ENCODE measurements at places on chromosomes 5 and 9. TPM values are rescaled to one million over a fixed set of nuclear protein-coding genes. Genes with fewer than 3 reads are reported as not detected.

Gene ARHGEF39
- 11.9 TPM for total RNA-seq

- no peaks in the 10 kb centered on the region for H3K4me1 ChIP-seq
- DNase-seq: peak; percentile 15
- H3K27ac ChIP-seq: no peak overlapping the region
- H3K4me3 ChIP-seq: no peak overlapping the region
Measured at GRCh38 chr9:91234523-91234922, 127.2 kb downstream of the AUH start.

- H3K27me3 ChIP-seq: no peaks in the 10 kb centered on the region
- DNase-seq: no peak
- H3K36me3 ChIP-seq: no peaks in the 10 kb centered on the region
- no peaks in the 10 kb centered on the region for H3K4me1 ChIP-seq
- no peak overlapping the region for H3K27ac ChIP-seq
- H3K4me3 ChIP-seq: no peak overlapping the region
Measured at GRCh38 chr9:89523948-89524347, 26.0 kb upstream of the SEMA4D start.

- peak; percentile 60 for DNase-seq
- no peak overlapping the region for H3K27ac ChIP-seq
Measured at GRCh38 chr5:59367791-59368394, 525.6 kb downstream of the PDE4D start.

DNA sequence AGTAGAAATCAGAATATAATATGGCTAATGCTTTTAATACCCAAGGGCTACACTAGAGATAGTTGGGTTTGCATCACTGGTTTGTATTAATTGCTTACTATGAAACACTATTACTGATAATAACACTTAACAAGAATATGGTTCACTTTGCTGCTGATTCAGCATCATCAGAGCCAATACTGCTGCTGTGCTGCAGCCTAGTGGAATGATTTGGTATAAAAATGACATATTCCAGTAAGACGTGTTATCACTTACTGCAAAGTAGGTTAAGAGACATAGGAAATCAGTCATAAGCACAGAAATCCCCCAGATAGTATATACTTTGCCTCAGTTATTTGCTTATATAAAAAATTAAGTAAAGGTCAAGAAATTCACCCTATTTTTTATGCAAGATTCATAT is 2.8 kb downstream of the CDH10 start:
- no peaks in the 10 kb centered on the region for H3K27me3 ChIP-seq
- no peak overlapping the region for H3K27ac ChIP-seq
- H3K4me3 ChIP-seq: no peak overlapping the region
- H3K36me3 ChIP-seq: no peaks in the 10 kb centered on the region

DNA sequence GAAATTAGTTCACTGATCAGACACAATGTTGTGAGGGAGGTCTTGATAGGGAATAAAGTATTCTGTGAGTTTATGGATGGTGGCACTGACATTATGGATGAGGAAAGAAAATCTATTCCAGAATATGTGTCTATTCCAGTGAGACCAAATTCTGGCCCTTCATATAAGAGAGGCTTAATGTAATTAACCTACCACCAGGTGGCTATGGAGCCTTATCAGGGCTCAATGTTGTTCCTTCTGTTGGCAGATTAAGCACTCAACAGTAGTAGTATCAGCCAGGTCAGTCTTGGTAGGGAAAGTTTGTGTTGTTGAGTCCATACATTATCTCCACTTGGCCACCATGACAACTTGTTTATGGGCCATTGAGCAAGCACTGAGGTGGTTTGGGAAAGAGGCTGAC is 41.7 kb upstream of the BARX1 start:
- no peak for DNase-seq
- peaks cover 4% of the 10 kb centered on the region for H3K27me3 ChIP-seq
- H3K4me3 ChIP-seq: no peak overlapping the region
- H3K4me1 ChIP-seq: no peaks in the 10 kb centered on the region
- H3K36me3 ChIP-seq: no peaks in the 10 kb centered on the region

GRCh38 chr9:105148328-105149006 is 96.0 kb upstream of the SLC44A1 start:
- DNase-seq: peak; percentile 21
- no peaks in the 10 kb centered on the region for H3K4me1 ChIP-seq

GRCh38 chr5:1672396-1672795 is 127.2 kb downstream of the MRPL36 start:
- no peak overlapping the region for H3K4me3 ChIP-seq
- no peak overlapping the region for H3K27ac ChIP-seq
- H3K4me1 ChIP-seq: no peaks in the 10 kb centered on the region
- DNase-seq: no peak
- H3K27me3 ChIP-seq: no peaks in the 10 kb centered on the region

Gene SLCO4C1
- total RNA-seq: not detected

Gene LCNL1
- not detected for total RNA-seq

Gene CATSPER3
- total RNA-seq: not detected

DNA sequence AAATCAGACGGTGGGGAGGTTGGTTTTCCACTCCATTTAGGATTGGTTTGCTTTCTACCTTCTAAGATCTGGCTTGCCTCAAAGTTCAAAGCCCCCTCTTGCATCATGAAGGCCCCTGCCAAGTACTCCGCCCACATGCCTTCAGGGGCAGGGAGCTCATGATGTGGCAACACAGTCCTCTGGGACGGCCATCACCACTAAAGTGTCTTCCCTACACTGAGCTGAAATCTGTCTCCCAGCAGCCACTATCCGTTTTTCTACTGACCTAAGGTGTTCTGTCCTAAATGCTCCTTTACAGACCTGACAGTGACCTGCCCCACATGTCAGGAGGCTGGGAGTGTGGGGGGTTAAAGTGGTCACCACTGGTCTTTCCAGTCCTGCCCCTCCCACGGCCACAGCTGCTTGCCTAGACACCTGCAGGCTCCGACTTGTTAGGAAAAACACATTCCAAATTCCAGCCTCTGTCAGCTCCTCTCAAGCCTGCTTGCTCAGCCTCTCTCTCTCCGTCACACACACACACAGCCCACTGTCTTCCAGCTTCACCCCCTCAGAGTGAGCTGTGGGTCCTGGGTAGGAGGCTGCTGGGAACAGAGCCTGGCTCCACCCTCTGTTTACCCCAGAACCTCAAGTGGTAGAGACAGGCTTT is 44.9 kb downstream of the SHB start:
- DNase-seq: peak; percentile 72
- peaks cover 71% of the 10 kb centered on the region for H3K4me1 ChIP-seq
- H3K4me3 ChIP-seq: no peak overlapping the region
- H3K27ac ChIP-seq: peak overlapping the region; percentile 91
- H3K27me3 ChIP-seq: no peaks in the 10 kb centered on the region
